ENCODE measurements at places on chromosomes 1 and 21.
A peak's percentile ranks its signal among the peaks of the same experiment; 100 is the strongest.

- peak; percentile 34 for DNase-seq
Observed at GRCh38 chr1:27598902-27599528, 4.9 kb downstream of the AHDC1 start.

- no peak for DNase-seq
Observed at GRCh38 chr21:34886240-34887104, 162.6 kb downstream of the RUNX1 start.

- no peak for DNase-seq
Observed at GRCh38 chr1:29682171-29682918, 446.0 kb downstream of the PTPRU start.

- no peak for DNase-seq
Observed at GRCh38 chr1:176149939-176150807, 56.9 kb downstream of the COP1 start.

GRCh38 chr1:210669951-210670350 lies 341.2 kb downstream of the HHAT start:
- no peak for DNase-seq

- no peak for DNase-seq
Observed at GRCh38 chr1:161702250-161702649, 4.8 kb upstream of the FCRLA start.
